Stimulated activated CD8-positive, alpha-beta memory T cell treated with anti-CD3 and anti-CD28 coated beads, Interleukin-7, amount 100 ng/mL, for 1 hour (primary cell): ENCODE measurements at places on chromosomes 2 and 18.

GRCh38 chr2:64420677-64421076, 33.3 kb upstream of the LGALSL start:
- no peak for DNase-seq

GRCh38 chr2:209308415-209308814, 115.4 kb upstream of the MAP2 start:
- no peak for DNase-seq

GRCh38 chr18:74499633-74500032, 3.5 kb downstream of the CNDP2 start:
- DNase-seq, result peak; percentile 16

DNA sequence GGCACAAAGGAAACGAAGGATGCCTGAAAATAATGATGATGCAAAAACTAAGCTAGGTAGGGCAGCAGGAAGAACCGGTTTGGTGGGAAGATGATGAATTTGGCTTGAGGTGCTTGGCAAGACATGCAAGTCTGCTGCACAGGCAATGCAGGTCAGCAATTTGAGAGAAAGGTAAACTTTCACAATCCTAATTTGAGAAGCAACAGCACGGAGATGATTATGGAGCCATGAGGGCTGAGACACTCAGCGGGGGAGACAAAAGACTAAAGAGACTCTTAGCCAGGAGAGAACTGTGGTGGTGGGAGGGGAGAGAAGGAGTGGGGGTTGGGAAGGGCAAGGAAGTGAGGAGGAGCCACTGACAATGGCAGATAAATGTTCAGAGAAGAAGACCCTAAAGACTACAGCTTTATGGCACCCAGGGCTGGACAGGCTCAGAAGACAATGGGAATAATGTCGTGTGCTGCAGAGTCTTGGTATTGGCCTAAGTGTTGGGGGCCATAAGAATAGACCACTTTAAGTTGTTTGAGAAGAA, 19.4 kb upstream of the RNF149 start:
- DNase-seq, result no peak

DNA sequence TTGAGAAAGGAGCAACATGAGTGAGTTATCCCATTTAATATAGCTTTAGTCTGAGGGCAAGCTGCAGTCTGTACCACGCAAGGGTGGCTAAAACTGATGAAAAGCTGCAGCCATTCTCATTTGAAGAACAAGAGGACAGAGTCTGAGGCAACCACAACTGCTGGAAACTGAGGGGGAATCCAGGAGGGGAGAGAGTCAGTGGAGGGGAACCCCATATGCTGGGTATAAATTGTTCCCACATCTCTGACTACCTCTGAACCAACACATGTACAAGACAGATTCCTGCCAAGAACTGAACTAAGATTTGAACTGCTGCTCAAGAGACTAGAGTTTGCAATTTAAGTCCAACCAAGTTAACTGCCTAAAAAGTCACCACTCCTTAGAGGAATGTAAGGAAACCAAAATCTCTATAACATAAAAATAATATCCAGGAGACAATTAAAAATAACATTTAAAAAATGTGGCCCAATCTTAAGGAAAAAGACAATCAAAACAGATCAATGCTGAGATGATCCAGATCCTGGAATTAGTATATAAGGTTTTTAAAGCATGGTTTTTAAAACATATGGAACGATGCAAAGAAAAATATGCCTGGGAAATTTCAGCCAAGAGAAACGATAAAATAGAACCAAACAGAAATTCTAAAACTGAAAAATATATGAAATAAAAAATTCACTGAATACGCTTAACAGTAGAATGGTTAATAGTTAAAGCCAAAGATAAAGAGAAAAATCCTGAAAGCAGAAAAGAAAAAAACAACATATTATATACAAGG, 11.2 kb downstream of the CWC22 start:
- DNase-seq, result no peak

- no peak for DNase-seq
Observed at GRCh38 chr2:165594935-165595255, 125.4 kb downstream of the CSRNP3 start.

- no peak for DNase-seq
Observed at GRCh38 chr2:216170076-216170763, 61.1 kb downstream of the XRCC5 start.

- DNase-seq, result no peak
Observed at GRCh38 chr2:215983581-215984351, 29.6 kb downstream of the MREG start.

GRCh38 chr18:39558658-39559057, 1993.1 kb upstream of the CELF4 start:
- DNase-seq, result no peak

DNA sequence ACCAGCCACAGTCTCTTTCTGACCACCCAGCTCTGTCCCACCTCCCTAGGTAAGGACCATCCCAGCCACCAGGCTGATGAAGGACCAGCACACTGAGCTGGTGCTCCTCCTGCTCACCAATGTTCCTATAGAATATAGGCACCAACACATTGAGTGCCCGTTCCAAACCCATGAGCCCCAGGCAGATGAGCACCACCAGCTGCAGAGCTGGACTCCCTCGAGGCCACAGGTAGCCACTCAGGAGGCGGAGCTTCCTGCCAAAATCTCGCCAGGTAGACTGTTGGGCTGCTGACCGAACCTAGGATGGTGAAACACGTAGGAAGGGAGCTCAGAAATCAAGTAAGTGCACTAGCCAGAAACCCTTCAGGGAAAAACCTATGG, 2.2 kb downstream of the ABCB6 start:
- DNase-seq, result no peak

DNA sequence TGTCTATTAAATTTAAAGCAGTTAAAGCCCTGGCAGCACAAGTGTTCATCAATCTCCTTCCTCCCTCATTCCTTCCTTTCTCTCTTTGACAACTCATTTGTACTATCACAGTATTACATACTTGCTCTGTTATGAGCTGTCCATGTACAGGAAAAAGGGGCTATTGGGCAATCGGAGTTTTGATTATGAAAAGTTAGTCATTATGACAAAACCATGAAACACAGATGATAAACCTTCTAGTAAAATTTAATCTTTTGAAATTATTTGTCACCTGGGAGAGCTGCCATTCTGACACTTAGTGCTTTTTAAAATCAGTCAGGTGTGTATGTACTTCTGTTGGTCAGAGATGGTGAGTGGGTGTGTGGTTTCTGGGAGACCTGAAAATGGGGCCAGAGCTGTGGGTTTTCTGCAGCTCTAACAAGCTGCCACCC, 39.4 kb downstream of the MAP4K4 start:
- no peak for DNase-seq

- DNase-seq, result no peak
Observed at GRCh38 chr2:54704688-54705605, 18.5 kb upstream of the EML6 start.

GRCh38 chr18:47346016-47346415, 94.6 kb upstream of the SKOR2 start:
- no peak for DNase-seq

- DNase-seq, result peak; percentile 21
Observed at GRCh38 chr2:26846334-26847306, 1.3 kb upstream of the DPYSL5 start.

- no peak for DNase-seq
Observed at GRCh38 chr2:235640926-235641723, 147.3 kb downstream of the AGAP1 start.

DNA sequence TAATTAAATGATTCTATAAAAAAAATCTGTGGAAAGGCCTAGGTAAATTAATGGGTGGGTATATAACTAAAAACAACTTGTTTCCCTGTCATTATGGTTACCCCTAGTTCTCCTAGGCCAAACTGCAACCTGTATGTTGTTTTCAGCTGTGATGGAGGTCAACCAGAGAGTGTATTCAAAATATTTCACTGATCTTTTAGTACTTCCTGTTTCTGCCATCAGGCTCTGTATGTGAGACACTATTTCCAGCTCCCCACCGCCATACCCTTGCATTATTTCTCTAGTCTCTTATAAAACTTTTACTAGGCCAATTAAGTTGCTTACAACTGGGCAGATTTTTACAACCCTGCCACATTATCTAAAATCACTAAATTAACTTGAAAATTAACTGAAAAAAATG, 21.0 kb upstream of the CDKL4 start:
- no peak for DNase-seq

DNA sequence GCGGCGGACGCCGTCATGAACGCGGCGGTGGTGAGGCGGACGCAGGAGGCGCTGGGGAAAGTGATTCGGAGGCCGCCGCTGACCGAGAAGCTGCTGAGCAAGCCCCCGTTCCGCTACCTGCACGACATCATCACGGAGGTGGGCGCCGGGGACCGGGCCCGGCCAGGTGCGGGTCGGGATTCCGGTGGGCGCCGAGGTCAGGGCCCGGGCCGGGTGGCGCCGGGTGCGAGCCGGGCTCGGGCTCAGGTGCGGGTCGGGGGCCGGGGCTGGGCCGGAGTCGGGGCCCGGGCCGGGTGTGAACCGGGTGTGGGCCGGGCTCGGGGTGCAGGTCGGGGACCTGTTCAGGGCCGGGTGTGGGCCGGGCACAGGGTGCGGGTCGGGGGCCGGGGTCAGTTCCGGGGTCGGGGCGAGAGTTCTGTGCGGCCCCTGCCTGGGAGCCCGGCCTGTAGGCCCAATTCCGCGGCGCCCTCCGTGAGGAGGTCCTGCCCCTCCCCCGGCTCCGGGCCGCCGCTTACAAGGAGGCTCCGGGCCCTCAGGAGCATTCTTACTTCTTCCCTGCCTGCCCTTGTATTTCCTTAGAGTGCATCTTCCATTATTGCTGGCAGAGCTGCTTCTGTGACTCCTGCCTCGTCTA, 447 bp downstream of the TRAF3IP1 start:
- DNase-seq, result no peak
